T follicular helper cell (primary cell): ENCODE measurements at places on chromosomes 3 and 15.
A peak's percentile ranks its signal among the peaks of the same experiment; 100 is the strongest.

DNA sequence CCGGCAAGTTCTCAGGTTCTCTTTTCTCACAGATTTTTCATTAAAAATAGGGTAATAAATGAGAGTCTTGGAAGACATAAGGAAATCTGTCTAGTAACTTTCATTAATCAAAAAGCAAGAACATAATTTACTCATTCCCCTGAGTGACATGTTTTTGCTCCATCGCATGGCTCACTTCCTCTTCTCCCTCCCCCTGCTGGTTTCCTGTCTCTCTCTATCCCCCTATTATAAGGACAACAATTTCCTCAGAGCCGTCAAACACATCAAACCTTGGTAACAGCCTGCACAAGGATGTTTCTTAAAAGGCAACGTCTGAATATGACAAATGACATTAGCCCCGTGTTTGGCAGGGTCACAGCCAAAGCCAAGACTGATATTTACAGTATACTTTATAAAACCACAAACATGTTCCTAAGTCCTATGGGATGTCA, 1149.6 kb downstream of the IGSF11 start:
- DNase-seq, result no peak

GRCh38 chr3:45776611-45777010, 19.7 kb downstream of the SLC6A20 start:
- no peak for DNase-seq

DNA sequence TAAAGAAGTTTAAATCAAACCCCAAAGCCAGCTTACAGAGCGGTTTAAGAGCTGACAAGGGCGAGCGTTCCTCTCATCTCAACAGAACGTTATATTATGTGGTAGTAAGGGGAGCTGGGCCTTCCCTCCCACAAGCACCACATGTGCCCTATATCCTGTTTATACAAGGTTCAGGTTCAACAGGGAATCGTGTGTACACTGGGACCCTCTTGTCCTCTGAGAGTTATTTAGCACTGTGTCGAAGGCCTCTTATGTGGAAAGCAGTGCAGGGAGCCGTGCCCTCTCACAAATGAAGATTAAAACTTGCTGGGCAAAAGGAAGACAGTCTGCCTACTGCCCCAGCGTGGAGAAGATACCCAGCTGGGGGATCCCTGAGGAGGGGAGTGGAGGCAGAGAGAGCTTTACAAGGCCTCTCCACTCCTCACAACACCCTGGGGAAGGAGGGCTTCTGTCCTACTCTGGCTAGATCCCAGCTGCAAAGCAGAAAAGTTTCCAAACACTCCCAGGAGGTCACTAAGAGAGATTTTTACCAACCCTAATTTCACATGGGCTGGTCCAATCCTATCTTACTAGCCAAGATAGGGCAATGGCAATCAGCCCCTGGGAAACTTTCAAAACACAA, 2.9 kb downstream of the TLE3 start:
- DNase-seq, result no peak

DNA sequence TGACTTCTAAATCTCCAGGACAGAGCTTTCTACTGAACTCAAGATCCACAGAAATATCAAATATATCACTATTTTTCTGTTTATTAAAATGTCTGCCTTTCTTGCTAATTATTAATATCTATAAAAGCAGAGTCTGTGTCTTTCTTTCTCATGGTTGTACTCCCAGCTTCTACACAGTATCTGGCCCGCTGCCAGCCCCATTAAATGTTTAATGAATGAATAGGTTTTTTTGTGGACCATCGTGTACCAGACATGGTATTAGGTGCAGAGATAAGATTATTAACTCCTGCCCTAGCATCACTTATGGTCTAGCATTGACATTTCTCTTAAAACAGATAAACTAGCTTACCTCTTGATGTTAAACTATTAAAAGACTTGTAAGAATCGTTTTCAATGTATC, 111.4 kb upstream of the RBMS3 start:
- no peak for DNase-seq

DNA sequence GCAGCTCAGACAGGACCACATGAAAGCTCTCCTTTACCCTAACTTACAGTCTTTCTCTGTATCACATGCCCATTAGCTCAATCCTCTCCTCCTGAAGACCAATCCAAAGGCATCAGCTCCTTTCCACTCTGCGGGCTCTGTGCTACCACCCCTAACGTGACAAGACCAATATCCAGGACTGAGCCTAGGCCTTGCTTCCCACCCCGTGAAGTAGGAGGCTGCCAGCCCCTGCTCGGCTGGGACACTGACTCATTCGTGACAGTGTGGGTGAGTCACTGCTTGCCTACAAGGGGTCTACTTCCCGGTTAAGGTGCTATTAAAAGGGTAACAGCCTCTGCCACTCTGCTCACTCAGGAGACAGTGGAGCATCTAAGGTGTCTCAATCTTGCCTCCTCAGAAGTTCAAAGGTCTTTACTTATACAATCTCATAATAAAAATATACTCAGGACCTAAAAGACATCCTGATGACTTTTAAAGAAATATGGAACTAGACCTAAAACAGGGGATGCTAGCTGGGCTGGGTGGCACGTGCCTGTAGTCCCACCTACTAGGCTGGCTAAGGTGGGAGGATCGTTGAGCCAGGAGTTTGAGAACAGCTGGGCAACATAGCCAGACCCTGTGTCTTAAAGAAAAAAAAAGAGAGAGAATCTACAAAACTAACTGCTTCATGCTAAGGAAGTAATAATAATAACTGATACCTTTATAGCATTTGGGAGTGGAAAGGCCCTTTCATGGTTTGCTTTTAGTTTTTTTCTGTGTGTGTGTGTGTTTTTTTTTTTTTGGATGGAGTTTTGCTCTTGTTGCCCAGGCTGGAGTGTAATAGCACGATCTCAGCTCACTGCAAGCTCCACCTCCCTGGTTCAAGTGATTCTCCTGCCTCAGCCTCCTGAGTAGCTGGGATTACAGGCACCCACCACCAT, 55.0 kb downstream of the TMEM44 start:
- no peak for DNase-seq

DNA sequence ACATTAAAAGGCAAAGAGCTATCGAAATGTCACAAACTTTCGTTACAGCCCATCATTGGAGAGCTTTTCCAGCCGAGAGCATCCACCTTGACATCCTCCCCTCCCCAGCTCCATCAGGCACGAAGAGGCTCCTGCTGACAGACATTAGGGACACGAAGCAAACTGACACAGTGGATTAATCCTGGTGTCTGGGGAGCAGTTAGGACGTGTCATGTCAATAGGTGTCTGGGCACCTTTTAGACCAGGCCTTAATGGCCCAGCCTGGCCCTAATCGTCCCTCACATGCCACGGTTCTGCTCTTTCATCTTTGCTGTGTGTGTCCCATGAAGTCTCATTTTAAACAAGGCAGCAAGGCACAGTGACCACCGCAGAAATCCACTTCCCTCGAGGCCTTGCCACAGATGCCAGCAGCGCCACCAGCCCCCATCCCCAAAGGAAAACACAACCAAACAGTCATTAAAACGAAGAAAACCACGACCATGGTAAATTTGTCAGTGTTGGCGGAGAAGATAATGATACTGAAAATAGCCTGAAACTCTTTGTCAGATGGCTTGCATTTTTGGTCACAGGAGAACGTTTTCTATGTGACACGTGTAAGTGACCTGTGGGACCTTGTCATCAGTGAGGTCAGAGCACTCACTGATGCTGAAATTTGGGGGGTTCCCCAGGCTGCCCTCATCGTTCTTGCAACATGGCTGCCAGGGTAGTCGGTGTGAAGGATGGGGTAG, 16.3 kb upstream of the PCSK6 start:
- DNase-seq, result no peak

- DNase-seq, result peak; percentile 34
These were observed 14.2 kb downstream of the CIB1 start for GRCh38 chr15:90219421-90220141.

DNA sequence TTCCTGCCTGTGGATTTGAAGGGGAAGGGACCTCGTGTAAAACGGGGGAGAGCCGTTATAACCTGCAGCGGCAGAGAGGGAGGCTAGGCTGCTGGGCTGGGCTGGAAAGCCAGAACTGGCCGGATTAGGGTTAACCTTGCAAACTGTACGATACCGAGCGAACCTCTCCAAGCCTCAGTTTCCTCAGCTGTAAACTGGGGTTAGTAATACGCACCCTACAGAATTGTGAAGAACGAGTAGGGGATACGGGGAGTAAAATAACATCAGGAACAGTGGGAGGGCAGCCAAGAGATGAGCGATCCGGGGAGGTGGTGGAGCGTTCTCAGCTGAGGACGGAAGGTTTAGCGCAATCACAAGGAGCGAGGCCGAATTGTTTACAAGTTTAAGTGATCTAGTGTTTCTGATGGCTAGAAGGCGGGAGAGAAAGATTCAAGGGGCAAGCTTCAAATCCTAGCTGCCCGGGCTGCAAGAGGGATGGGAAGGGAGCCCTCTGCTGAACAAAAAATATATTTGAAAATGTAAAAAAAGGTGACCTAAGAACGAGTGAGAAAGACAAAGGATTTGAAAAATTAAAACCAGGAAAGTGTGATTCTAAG, 768 bp upstream of the SEMA5B start:
- DNase-seq, result no peak

DNA sequence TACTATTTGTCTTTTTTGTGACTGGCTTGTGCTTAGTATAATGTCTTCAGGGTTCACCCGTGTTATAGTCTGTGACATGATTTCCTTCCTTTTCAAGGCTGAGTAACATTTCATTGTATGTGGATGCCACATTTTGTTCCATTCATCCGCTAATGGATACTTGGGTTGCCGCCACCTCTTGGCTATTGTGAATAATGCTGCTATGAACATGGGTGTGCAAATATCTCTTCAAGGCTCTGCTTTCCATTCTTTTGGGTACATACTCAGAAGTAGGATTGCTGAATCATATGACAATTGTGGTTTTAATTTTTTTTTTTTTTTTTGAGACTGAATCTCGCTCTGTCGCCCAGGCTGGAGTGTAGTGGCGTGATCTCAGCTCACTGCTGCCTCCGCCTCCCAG, 15.4 kb downstream of the CRTC3 start:
- no peak for DNase-seq

DNA sequence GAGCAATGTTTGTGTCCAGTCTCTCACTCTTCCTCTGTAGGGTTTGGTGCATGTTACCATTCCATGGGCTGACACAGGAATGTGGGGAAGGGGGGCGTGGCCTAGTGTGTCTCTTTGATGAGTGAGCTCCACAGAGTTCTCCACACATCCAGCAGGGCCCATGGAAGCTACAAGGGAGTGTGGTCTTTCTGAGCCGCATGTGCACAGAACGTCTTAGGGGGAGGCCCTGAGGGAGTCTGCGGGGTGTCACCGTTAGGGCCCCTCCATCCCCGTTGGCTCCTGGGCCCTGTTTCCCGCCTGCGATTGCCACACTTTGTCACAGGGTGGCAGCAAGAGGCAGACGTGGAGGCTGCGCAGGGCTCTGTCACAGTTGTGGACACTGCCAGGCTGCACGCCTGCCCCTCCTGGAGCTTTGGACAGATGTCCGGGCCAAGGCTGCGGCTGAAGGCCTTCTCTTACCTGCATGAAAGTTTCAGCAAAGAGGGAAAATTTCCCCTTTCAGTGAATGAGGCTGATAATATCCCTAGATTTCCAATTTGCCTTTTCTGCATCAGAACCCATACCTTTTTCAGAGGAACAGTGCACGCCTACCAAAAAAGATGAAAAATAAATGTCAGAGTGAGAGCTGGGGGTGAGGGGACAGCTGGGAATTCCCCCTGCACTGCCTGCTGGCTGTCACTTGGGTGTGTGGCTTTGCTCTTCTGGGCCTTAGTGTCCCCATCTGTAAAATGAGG, 24.3 kb downstream of the CACNA2D3 start:
- DNase-seq, result no peak

DNA sequence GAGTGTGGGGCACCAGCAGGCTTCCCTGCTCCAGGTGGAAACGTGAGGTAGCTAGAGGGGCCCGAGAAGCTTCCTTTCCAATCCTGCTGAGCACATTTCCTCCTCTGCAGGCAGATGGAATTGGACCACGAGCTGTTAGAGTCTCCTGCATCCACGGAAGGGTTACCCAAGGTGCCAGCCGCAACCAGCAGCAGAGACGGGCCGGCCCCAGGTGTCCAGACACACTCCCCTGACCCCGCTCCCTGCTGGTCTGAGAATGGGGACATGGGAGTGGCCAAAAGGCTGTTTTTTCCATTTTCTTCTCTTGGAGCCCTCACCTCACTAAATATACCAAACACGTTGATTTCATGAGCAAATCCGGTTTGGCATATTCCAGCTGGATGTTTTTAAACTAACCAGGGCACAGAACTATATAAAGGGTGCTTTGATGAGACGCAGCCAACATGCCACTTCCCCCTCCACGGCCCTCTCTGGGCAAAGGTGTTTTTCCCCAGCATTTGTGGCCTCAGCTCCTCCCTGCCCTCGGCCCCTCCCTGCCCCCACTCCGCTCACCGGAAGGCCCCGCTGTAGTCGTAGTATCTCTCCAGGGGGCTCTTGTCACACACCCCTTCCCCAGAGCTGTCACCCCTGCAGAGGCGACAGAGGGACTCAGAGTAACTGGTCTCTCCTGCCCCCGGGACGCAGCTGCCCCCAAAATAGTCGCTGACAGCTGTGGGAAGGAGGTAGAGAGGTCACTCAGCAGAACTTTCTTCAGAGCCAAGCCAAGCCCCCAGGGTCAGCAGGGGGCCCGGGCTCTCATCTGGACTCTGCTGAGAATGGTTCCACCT, 7.0 kb downstream of the MELTF start:
- no peak for DNase-seq
